SIG-M5 (cell line): ENCODE measurements at places on chromosomes 5 and 9.

- DNase-seq: no peak
Observed at GRCh38 chr5:142435410-142436115, 110.7 kb upstream of the SPRY4 start.

DNA sequence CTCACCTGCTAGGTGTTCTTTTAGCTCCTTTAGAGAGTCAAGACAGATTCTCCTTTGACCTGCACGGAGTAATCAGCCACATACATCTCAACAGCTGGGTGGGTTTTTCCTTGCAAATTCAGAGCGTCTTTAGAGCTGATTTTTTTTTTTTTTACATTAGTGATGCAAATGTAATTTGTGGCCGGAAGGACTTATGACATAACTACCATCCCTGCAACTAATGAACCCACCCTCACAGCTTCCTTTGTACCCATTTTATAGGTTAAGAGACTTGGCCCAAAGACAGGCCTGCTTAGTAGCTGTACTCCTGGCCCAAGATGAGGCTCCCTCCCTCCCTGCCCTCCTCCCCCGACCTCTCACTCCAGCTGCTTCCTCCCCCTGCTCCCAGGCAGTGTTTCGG lies 69.9 kb upstream of the NIPAL4 start:
- DNase-seq: no peak

- no peak for DNase-seq
Observed at GRCh38 chr9:125633116-125633745, 73.8 kb downstream of the MAPKAP1 start.

DNA sequence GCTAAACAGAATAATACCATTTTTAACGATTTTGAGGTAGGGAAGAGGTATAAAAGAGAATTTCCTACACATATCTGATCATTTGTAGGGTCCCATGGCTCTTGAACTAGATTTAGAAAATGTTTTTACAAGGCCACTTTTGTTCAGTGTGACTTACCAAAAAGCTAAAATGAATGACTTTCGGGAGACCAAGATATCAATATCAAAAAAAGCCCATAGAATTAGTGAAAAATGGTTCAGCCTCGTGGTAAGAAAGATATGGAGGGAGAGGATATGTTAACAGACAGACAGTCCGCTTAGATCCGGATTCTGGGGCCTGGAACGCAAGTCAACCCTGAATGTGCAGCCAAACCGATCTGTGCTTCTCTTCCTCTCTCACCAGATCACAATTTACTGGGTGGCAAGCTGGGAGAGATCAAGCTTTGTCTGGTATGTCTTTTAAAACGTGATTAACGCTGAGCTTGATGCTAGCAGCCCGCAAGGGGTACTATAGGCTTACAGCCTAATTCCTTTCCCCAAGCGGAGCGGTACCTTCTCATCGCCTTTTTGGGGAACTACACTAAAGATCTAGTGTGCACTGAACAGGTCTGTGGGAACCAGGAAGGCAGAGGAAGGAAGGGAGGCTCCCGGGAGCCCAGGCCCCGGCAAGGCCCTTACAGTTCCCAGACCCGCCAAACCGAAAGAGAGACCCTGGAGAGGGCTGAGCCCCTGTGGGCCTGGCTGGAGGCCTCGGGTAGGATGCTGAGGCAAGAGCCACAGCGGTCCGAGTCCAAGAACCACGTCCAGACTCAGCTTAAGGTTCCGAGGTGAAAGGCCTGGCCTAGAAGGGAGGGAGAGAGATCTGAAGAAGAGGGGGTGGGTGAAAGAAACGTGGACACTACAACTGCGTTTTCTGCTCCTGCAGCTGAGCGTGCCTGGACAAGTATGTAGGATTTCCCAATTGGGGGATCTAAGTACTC lies 2.9 kb downstream of the NR2F1-AS1 start:
- DNase-seq: no peak

DNA sequence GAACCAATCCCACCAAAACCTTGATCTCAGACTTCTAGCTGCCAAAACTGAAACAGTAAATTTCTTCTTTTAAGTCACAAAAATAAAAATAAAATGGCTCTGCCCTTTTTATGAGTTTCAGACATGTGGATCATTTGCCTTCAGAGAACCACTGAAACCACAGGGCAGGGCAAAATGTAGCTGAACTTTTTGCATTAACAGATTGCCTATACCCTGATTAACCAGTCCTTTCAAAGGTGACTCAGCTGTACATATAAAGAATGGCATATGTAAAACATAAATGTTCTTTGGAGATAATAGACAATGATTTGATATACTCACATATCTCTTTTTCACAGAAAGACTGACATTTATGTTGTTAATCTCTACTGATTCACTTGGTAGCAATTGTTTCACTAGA lies 187.1 kb upstream of the GRIN3A start:
- DNase-seq: no peak

GRCh38 chr5:10109299-10109698 lies 140.4 kb downstream of the ATPSCKMT start:
- no peak for DNase-seq

GRCh38 chr5:45680950-45681349 lies 15.2 kb downstream of the HCN1 start:
- DNase-seq: no peak

DNA sequence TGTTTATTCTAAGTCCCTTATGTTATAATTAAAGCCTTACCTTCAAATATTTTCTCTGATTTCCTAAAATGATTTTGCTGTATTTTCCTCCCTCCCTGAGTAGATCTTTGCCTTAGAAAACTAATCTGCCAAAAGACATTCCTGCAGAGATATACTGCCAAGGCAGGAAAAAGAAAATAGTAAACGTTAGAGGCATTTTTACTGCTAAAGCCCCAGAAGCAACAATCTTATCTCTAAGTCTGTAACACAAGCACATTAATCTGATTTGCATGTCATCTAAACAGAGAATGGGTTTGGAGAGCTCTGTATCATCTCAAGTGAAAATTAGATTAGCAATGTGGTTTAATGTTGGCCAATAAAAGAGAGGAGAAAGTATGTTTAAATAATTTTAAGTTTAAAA lies 847.7 kb downstream of the MAT2B start:
- no peak for DNase-seq

GRCh38 chr5:16841416-16841815 lies 94.7 kb downstream of the MYO10 start:
- DNase-seq: no peak

DNA sequence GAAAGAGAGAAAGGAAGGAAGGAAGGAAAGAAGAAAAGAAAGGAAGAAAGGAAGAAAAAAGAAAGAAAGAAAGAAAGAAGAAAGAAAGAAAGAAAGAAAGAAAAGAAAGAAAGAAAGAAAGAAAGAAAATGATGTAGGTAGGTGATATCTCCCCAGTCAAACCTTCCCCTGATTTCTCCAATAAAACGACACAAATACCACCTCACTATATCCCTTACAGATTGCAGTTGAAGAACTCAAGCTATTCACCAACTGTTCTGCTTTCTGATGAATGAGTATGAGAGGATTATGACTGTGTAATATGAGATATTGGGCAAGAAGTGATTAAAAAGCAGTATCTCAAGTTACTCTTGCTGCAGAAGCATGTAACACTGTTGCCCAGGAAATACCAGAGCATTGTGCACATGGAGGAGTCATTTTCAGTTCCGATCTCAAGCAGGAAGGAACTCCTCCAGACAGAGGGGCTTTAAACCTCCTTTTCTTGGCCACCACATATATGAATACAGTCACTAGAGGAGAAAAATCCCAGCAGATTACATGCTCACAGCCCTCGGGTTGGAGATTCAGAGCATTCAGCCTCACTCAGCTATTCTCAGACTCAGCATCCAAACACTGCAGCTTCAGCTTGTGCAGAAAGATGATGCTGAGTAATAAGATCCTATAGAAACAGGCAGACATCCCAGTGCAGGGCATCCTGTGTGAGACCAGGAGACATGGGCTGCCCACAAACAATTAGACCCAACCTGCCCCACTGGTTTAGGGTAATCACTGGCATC lies 61.4 kb downstream of the UGCG start:
- peak; percentile 43 for DNase-seq

DNA sequence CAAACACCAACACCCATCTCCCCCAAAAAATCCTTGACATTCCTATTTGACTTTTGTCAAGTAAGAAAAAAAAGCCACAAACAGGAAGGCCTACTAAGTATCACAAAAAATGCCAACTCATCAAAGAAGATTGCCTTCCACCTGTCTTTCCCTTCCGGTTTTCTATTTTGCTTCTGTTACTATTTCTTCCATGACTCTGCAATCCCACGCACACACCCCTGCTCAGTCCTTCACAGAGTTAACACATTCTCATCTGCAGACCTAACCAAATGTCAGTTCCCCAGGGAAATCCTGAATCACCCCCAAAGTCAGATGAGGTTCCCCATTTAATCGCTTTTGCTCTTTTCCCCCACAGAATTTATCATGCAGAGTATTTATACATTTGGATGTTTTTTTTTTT lies 15.1 kb downstream of the LPAR1 start:
- no peak for DNase-seq

DNA sequence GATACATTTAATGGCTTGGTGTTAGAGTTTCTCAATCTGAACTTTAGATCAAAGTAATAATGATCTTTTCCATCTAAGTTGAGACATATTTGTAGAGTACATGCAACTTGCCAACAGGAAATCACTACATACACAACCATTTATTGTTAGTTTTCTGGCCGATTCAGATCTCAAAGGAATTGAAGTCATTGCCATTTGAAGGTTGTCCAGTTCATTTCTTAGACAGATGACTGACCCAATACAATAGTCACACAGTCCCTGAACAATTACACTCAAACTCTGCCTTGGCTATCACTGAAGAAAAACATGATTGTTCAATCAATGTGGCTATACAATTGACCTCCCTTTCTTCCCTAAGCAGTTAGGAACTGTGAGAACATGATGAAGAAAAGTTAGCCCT lies 753.2 kb upstream of the RIOK2 start:
- DNase-seq: no peak

DNA sequence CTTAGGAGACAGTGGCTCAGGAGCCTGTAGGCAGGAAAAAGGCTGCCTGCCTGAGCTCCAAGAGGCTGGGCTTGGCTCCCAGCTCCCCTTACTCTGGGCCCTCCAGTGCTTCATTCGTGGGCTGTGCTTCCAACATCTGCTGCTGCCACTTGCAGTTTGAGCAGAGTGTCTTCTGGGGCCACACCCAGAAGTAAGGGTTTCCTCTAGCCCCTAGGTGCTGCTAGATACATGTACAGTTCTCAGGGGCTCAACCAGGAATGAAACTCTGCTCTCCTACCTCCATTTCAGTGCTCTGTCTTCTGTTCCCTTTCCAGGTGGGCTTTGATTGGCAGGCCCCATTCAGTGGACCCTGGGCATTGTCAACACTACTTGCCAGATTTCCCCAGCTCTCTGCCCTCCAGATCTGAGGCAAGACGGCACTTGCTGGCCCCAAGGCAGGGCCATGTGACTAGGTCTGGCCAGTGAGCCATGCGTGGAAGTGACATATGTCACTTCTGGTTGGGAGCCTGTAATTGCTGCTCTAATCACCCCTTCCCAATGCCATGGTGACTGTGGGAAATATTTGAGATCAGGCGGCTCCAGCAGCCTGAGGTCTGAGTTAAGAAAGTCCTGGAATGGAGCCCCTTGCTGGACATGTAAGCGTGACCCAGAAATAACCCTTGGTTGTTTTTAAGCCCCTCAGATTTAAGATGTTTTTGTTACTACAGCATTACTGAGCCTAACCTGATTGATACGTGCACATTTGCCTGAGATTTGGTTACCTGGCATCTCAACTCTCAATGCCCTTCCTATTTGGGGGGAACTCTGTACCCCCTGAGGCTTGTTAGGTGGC lies 9.4 kb upstream of the BOD1 start:
- DNase-seq: no peak

- DNase-seq: no peak
Observed at GRCh38 chr5:34599471-34600117, 56.5 kb upstream of the RAI14 start.

DNA sequence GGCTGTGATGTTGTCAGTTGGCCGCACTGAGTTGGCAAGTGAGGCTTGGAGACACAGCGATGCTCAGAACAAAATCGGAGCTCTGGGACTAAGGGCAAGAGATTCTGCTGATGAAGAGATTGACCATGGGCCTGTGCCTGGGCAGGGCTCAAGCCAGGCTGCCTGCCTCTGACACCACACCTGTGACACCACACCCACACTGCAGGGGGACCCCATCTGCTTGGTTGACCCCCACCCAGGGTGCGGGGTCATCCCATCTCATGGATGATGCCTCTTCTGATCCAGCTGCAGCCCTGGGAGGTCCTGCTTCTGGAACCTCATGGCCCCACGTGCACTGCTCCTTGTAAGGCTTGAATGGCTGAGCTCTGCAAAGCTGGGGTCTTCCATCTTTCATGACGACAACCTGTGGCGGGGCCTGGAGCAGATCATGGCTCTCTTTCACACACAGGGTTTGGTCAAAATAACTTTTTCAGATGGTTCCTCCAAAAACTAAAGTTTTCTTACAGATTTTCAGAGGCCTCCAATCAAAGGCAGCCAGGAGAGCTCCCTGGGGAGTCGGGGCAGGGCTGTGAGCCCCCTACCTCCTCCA lies 185.2 kb downstream of the GADD45G start:
- DNase-seq: no peak

DNA sequence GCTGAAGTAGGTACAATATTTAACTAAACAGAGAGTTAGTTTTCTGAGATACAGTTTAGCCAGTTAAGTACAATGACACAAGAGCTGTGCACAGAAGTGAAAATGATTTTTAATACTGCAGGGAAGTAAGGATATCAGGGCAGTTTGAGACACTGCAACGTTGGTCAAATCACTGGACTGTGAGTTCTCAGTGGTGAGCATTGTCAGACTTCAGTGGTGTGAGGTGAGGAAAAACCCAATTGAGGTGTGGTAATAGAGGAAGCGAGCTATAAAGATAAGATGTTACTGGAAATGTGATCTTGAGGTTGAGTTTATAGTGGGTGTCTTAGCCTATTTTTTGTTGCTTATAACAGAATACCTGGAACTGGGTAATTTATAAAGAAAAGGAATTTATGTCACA lies 12.8 kb upstream of the FBXL7 start:
- no peak for DNase-seq

GRCh38 chr9:73194284-73194683 lies 42.6 kb downstream of the ANXA1 start:
- DNase-seq: no peak

DNA sequence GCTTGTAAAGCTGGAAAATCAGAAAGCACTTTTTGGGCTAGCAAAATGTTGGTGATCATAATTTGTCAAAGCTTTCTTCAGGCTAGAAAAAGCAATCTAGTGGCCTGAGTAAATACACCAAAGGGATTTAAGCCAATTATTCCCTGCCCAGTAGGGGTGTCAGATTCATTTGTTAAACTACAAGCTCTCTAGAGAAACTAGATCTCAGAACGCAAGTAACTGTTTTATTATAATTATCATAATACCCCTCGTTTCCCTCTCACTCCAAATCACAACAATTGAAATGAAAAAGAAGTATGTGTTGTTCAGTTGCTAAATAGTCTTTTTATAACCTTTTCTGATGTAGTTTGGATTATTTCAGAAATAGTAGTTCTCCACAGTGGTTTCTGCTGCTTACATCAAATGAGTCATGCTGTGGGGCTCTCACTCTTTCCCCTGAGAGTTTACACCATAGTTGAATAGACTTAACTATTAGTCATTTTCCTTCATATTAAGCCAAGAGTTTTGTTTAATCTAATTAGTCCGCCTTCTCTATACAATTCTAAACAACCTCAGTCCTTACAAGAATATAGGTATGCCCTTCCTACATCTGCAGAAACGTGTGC lies 918.6 kb upstream of the DMAC1 start:
- DNase-seq: no peak
